ENCODE measurements at places on chromosomes 13 and 19.
A peak's percentile ranks its signal among the peaks of the same experiment; 100 is the strongest.

GRCh38 chr19:4337906-4338440 lies 654 bp downstream of the STAP2 start:
- no peak for DNase-seq

- DNase-seq, result no peak
Observed at GRCh38 chr19:46586294-46586693, 14.8 kb upstream of the CALM3 start.

- DNase-seq, result no peak
Observed at GRCh38 chr13:24183741-24184182, 23.2 kb downstream of the SPATA13 start.

DNA sequence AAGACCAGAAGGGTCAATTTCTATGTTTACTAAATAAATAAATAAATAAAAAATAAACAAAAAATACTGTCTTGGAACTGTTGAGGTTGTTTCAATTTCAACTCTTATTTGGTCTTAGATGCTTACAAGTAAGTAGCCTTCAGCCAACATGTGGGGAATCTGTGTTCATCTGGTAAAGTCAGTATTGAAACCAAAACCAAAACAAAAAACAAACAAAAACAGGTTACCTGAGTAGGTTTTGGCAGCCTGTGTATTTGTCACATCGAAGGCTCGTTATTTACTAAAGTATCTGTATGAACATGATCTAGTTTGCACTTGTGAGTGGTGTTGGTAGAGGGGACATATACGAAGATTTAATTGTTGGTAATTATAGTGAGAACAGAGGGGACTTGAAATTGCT lies 471.5 kb downstream of the SLITRK5 start:
- no peak for DNase-seq

DNA sequence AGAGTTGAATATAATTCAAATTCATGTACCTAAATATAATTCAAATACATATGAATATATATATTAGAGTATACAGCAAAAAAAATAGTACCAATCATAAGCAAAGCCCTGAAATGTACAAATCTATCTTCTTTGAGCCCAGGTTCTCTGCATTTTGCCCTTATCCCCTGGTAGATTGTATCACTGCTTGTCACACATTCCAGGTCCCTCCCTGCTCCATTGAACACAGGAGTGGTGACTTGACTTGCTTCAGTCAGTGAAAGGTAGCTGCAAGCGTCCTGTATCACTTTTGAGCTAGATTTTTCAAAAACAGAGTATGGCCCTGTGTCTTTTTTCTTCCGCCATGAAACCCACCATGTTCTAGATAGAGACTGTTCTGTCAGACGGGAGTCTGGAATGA lies 369.4 kb downstream of the LIG4 start:
- no peak for DNase-seq

DNA sequence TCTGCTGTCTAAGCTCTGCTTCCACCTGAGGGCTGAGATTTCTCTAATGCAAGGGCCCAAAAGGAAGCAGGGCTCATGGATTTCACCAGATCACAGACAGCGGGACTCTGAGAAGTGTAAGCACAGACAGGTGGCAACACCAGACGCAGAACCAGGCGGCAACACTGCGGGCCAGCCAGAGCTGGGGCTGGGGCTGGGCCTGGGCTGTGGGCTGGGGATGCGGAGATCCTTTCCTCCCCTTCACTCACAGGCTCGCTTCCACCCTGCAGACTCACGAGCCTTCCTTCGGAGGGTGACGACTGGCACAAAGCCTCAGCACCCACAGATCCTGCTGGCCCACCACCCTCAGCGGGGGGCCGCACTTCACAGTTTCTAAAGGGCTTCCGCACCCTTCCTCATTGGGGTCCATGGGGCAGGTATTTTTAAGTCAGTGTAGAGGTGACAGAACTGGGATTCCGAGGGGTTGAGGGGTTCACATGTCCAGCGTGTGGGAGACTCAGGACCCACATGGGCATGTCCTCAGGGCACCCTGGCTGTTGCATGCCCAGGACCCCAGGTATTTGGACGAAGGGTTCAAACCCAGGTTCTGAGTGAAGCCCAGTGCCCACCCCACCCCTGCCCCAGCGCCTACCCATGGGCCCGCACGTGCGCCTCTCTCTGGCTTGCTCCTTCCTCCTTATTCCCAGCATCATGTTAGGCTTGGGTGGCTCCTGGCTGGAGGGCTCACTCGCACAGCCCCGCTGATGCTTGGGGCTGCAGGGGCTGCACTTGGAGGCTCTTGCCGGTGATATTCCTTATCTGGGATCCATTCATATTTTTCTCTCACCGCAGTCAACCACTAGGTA lies 137.3 kb upstream of the GPR12 start:
- no peak for DNase-seq

- DNase-seq, result no peak
Observed at GRCh38 chr19:33806434-33806881, 9.8 kb downstream of the KCTD15 start.

DNA sequence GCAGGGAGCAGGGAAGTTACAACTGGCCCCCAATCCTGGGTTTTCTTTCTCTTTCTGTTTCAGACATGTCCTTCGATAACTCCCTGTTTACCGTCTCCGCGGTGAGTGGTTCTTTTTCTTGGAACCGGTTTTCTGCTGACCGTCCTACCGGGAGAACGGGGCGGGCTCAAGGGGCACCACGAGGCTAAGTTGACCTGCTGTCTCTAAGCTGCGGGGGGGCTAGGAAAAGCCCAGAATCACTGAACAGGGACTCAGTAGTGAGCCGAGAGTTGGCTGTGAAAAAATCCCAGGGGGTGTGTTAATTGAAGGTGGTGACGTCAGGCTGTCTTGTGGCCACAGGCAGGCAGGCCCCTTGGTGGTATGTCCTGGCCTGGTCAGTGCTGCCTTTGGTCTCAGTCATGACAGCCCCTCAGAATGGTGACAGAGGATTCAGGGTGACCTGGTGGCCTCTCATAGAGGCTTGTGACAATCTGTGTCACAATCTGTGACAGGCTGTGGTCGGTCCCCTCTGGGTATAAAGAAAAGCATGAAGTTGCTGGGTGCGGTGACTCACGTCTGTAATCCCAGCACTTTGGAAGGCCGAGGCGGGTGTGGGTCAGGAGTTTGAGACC lies 8.1 kb upstream of the CARM1 start:
- DNase-seq, result no peak

- no peak for DNase-seq
Observed at GRCh38 chr19:33047422-33047821, 17.3 kb downstream of the RHPN2 start.

- no peak for DNase-seq
Observed at GRCh38 chr19:51721905-51722304, 1.9 kb downstream of the HAS1 start.

- no peak for DNase-seq
Observed at GRCh38 chr13:25169356-25169755, 2.7 kb downstream of the AMER2 start.

DNA sequence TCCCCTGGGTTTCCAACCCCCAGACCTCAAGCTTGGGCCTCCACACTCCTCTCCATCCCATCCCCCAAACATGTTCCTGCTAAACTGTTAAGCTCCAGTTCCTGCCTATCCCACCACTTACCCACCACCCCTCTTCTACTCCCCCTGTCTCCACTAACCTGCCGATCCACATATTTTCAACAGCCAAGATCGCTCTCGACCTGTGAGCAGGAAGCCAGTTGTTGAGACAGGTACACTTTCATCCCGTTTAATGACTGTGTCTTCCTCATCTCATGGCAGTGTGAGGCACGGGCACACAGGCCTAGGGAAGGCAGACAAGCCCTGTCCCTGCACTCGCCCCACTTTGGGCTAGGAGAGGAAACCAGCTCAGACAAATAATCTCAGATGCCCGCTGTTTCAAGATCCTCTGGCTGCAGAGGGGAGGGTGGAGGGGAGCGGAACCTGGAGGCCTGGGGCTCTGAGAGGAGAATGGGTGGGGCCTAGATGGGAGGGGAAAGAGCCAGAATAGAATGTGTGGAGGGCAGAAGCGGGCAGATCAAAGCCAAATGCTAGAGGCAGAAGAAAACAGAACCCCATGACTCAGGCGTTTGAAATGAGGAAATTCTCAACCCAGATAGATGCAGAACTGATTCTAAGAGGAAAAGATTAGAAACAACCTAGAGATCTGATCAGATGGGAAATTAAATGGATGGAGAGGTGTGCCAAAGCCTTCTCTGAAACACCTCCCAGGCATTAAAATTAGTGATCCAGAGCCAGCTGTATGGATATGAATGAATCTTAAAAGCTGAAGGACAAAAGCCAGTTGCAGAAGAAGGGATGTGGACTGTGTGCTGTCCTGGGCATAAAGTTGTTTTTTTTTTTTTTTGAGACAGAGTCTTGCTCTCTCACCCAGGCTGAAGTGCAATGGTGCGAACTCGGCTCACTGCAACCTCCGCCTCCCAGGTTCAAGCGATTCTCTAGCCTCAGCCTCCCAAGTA lies 16.9 kb upstream of the CYP2S1 start:
- peak; percentile 35 for DNase-seq

DNA sequence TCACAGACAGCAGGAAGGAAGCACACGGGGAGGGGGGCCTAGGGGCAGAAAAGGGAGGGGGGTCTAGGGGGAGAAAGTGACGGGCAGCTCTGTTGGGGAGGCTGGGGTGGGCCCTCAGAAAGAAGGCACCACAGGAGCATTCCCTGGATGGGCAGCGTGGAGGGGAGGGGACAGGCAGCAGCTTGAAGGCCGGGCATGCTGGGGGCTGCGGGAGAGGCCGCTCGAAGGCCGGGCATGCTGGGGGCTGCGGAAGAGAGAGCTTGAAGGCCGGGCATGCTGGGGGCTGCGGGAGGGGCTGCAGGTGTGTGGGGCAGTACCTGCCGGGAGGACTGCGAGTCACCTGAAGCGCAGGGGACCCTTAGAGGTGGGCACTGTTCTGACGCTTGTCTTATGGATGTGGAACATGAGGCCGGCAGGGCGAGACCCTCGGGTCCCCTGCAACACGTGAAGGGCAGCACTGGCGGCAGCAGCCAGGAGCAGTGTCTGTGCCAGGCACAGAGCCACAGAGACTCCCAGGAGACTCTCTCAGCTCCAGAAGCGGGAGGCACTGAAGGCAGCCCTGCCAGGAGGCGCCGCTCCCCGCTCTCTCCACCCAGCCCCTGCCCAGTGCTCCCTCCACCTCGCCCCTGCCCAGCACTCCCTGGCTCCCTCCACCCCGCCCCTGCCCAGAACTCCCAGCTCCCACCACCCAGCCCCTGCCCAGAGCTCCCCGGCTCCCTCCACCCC lies 13.3 kb downstream of the ZNF787 start:
- no peak for DNase-seq

DNA sequence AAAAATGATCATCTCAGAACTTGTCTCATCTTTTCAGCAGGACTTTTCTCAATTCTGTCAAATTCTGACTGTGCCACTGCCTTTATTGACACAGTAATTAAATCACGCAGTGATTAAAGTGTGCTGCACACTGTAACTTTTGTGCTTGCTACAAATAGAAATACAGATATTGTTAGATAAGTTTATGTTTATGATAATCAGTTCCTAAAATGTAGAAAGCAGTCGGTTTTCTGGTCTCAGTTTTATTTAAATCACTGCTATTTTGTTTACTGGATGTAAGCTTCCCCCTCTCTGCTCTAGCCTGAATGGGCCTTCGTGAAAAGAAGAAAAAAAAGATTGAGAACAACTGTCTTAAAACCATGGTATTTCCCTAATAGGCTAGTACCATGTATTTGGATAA lies 258.8 kb upstream of the STARD13 start:
- DNase-seq, result no peak

DNA sequence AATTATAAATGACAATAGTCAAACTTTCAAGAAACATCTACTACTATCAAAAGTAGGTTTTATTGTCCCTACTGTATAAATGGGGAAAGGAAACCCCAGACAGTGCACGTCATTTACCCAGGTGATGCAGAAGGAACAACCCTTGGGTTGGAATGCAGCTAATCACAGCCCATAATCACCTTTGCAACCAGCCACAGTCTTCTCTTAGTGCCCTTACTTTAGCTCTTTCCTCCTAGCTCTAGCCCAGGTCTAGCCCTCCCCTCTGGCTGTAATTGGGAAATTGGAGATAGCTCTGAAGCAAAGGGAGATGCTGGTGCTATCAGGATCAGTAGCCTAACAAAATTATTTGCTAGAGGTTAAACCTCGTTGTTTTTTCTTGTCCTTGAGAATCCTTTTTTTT lies 25.5 kb upstream of the TSC22D1 start:
- DNase-seq, result no peak

- no peak for DNase-seq
Observed at GRCh38 chr13:58376349-58376748, 744.8 kb downstream of the PCDH17 start.

DNA sequence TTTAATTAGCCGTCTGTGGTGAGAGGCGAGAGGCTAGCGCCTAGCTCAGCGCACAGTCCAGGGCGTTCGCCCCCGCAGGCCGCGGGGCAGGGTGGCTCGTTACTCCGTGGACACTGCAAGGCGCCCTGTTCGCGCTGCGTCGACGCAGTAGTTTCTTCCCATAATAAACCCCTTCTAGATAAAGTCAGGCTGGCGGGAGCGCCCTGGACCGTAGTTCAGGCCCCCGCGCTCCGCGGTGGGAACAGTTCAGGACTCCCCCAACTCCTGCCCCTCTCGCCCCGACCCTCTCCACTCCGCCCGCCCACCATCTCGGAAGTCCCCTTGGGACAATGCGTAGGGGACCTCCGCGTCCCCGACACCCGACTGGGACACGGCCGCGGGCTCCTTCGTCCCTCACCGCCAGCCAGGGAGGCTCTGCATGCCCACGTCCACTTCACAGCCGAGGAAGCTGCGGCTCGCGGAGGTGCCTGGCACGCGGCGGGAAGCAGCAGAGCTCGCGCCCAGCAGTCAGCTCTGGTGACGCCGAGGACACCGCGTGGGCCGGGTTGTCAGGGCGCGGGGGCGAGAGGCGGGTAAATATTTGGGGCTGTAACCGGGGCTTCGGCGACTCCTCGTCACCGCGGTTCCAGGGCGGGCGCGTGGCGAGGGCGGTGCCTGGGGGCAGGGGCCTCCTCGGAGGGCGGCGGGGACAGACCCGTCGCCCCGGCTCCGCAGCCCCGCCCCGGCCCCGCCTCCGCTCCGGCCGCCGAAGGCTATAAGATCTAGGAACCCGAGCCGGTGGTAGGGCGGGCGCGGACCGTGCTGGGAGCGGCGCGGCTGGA lies at the start of gene RGCC:
Gene RGCC, plus strand, starts transcription at position 783 of the 821 bp plus-strand sequence. CDS start 158 bp downstream, outside the sequence.
- DNase-seq, result peak; percentile 97

DNA sequence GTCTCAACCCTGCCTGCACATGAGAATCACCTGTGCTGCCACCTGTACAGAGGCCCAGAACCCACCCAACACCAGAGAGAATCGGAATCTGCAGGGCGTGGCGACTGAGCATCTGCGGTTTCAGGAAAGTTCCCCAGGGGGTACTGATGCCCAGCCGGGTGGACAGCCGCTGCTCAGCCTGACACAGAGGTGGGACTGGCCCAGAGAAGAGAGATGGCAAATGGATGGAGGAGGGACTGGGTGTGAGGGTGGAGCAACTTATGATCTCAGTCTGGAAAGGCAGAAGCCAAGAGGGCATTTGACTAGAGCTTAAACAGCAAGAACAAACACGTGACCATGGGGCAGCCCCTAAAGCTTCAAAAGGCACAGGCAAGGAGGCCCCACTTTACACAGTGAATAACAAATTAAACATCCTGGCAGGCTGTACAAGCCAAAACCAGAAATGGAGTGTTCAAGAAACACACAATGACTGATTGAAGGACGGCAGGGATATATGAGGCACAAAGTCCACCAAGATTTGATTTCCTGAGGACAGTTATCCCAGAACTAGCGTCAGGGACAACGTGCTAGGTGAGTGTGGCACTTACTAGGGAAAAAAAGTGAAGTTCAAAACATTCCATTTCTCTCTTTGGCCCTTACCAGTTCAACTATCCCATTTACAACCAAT lies 3.1 kb downstream of the RANBP3 start:
- peak; percentile 48 for DNase-seq

All from CD4-positive, alpha-beta T cell treated with Interleukin-1 beta for 1 hour (primary cell).